ENCODE measurements at places on chromosomes 12 and 14.
A peak's percentile ranks its signal among the peaks of the same experiment; 100 is the strongest.

DNA sequence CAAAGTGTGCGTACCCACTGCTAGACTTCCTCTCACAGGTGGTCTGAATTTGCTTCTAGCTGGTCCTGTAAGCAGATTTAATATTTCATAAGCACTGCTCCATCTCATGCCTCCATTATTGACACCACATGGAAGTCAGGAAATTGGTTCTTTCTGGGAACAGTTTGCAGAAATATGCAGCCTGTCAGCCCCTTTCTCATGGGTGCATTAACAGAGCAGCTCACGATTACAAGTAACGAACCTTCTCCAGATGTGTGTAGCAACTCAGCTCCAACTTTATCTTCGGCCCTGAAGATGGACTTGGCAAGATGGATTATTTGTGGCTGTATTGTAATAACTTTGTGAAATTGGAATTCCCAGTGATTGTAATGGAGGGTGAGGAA, 214.5 kb upstream of the DDHD1 start:
- DNase-seq = no peak

GRCh38 chr12:11645391-11645790, 4.1 kb upstream of the ETV6 start:
- DNase-seq = no peak

- no peak for DNase-seq
Observed at GRCh38 chr12:95114766-95115405, 41.5 kb upstream of the NR2C1 start.

- no peak for DNase-seq
Observed at GRCh38 chr12:38153737-38154061, 162.9 kb upstream of the ALG10B start.

GRCh38 chr12:130849561-130850417, 10.7 kb upstream of the STX2 start:
- no peak for DNase-seq

- no peak for DNase-seq
Observed at GRCh38 chr14:38074754-38075153, 132.9 kb upstream of the SSTR1 start.

- no peak for DNase-seq
Observed at GRCh38 chr12:108199106-108199505, 70.0 kb downstream of the WSCD2 start.

GRCh38 chr14:101780390-101780789, 18.9 kb downstream of the PPP2R5C start:
- no peak for DNase-seq

GRCh38 chr12:89492883-89493282, 31.7 kb downstream of the GALNT4 start:
- no peak for DNase-seq

DNA sequence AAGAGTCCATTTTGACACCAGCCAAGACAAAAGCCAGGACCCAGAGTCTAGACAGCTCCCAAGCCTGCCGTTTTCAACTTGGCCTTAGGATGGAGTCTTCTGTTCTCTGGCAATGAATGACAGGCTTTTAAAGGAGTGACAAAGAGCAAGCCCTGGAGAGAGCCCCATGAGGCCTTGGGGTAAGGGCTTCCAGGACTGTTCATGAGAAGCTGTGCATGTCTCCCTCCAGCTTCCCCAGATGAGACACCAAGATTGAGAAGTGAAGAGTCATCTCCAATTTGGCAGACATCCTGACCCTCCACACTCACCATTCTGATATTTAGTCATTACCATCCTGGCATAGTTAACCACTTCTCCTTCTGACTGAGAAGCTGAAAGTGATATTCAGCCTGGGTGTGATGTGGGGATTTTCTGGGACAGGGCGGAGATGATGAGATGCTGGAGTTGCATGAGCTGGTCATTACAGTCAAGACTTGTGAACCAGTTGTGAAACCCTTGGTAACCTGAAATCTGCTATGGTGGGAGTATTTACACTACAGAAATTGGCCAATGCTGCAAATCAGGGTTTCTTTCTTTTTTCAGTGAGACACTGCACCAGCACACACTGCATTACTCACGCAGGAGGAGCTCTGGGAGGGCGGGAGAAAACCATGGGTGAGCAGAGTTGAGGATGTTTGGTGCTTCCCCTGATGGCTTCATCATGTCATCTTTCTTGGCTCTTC, 77.8 kb downstream of the VCPKMT start:
- DNase-seq = no peak

GRCh38 chr12:496736-497135, 37.0 kb downstream of the B4GALNT3 start:
- no peak for DNase-seq

DNA sequence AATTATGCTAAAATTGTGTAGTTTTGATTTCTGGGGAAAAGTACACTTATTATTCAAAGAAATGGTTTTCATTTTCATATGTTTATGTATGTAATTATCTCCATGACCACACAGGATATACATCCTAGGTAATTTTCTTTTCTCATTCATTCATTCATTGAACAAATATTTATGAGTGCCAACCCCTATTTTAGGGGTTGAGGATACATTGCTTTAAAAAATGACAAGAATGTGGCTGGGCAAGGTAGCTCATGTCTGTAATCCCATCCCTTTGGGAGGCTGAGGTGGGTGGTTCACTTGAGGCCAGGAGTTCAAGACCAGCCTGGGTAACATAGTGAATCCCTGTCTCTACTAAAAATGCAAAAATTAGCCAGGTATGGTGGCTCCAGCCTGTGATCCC, 40.9 kb downstream of the SGPP1 start:
- no peak for DNase-seq

DNA sequence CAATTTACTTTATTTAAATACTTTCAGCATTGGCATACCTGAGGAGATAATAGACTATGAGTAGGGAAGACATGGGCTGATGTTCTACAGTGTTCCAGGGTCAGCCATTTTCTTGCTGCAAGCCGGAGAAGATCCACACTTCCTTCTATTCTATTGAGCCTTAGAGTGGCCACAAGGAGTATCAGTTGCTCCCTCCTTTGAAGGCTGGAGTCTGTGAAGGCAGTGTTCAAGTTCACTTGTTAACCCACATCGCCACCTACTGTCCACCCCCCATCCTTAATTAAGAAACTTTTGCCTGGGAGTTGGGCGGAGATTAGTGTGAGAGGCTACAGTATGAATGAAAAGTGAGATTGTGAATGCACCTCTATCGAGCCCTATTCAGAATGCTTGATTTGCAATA, 666.6 kb downstream of the NRXN3 start:
- DNase-seq = peak; percentile 44

DNA sequence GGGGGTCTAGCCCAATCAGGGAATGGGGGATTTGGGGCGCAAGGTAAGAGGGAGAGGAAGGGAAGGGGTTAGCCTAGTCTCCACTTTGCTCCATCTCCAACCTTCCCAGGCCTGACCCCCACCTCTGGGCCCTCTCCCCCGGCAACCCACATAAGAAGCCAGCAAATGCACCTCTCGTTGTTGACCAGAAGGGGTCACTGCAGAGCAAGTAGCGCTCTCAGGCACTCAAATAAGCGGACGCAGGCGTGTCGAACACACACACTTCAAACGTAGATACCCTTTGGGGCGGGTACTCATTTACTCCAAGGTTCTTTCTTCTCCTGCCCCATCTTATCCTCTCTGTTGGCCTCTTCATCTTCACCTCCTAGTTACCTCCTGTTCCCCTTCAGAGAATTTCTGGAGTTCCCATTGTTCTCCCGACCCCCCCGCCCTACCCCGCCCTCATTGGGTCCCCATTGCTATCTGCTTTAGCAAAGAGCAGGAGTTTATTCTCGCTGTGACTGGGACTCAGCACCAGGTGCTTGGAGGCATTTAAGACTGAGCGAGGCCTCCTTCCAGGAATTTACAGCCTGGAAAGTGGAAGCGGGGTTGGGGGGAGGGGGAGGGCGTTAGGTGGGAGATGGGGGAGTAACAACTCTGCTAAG, 1.5 kb upstream of the SRRM4 start:
- DNase-seq = peak; percentile 91

GRCh38 chr12:45433441-45433868, 217.6 kb downstream of the ANO6 start:
- DNase-seq = peak; percentile 50

DNA sequence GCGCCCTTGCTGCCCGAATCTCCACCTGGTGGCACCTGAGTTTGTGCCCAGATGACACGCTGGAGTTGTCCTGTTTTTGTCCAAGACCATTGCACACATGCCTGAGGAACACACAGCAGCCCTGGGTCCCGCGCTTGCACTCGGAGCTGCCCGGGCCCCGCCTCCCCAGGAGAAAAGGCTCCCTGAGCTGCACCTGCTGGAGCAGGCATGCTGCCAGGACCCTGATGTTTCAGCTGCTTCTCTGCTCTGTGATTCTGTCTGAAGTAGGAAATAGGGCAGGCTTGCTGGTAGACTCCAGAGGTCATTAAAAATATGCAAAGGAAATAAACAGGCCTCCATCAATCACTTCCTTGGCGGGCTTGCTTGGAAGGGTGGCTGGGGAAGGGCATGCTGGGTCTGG, 271.6 kb downstream of the CACNA1C start:
- DNase-seq = no peak
